ENCODE measurements at places on chromosomes 5 and 9. TPM values are rescaled to one million over a fixed set of nuclear protein-coding genes. Genes with fewer than 3 reads are reported as not detected.

GRCh38 chr9:129194221-129194620, 16.2 kb upstream of the IER5L start:
- no peak for DNase-seq

DNA sequence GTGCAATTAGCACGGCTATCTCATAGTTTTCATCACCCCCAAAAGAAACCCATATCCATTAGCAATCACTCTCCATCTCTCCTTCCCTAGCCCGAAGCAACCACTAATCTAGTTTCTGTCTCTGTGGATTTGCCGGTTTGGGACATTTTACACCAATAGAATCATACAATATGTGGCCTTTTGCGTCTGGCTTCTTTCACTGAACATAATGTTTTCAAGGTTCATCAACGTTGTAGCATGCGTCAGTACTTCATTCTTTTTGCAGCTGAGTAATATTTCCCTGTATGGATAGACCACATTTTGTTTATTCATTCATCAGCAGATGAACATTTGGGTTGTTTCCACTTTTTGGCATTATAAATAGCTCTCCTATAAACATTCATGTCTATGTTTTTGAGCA, 75.4 kb upstream of the TBC1D2 start:
- DNase-seq: no peak

GRCh38 chr5:173909199-173909598, 21.1 kb downstream of the CPEB4 start:
- DNase-seq: no peak

- no peak for DNase-seq
Observed at GRCh38 chr9:81035171-81035570, 654.2 kb downstream of the TLE1 start.

DNA sequence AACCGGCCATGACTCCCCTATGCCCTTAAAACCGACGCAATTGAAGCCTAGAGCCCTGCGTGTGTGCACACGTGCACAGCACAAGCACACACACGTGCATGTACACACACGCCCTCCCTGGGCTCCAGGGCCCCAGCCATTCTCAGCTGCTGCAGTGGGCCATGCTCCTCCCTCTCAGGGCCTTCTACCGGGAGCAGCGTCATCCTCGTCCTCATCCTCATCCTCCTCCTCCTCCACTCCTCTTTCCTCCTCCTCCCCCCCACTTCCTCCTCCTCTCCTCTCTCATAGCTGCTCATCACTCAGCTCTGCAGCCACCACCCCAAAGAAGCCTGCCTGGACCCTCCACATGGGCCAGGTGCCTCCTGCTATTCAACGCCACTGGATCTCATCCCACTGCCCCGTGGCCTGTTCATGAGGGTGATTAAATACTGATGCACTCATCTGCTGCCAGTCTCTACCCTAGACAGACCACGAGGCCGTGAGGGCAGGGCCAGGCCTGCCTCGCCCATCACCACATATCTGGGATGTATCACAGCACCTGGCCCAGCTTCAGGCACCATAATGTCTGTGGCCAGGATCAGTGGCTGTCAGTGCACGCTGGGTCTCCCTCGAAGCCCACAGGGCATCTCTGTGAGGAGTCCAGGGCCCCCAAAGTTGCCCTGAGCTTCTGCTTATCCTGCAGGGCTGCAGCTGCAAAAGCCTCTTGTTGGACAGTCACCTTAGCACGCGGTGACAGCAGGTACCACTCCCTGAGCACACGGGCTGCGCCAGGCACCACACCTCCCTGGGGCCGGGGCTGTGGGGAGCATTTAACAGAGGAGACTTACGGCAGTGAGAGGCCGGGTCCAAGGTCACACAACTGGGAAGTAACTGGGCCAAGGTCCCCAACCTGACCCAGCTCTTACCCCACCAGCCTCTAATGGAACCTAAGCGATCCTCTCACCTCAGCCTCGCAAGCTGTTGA, 9.8 kb downstream of the FAM78A start:
- DNase-seq: no peak

GRCh38 chr5:80206282-80206681, 49.6 kb downstream of the SERINC5 start:
- no peak for DNase-seq

GRCh38 chr5:58037899-58038298, 422.0 kb downstream of the PLK2 start:
- DNase-seq: no peak

Gene PAX5
- 1.7 TPM for total RNA-seq

Gene STXBP1
- 11.0 TPM for total RNA-seq

Gene PCDHB5
- not detected for total RNA-seq
